CD4-positive, alpha-beta memory T cell (primary cell): ENCODE measurements at places on chromosomes 5 and 9.

DNA sequence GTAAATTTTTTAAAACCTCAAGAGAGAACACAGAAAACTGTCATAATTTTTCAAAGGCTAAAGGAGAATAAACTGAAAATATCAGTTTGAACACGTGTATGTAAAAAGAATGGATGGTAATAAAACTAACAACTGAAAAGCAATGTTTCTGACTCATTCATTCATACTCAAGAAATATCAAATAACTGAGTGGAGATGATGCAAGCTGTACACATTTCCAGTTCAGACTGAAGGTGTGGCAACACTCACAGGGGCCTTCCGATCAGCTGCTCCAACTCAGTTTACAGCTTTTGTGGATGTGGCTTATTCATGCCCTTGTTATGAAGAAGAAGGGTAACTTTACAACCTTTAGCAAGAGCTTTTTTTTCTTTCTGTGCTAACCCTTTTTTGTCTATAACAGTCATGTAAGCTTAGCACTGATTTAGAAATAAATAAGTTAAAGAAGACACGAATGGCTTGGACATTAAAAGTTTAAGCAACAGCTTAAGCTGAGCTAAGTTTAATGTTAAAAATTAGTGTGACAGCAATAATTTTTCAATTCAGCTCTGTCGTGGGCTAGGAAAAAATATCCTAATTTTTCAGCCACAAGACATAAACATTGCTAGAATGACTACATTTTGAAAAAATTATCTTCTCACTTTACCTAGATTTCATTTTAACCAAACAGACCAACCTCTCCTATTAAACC is 453.5 kb downstream of the RAB3C start:
- peak; percentile 50 for DNase-seq

- no peak for DNase-seq
Observed at GRCh38 chr5:134174841-134175839, 1.6 kb downstream of the SKP1 start.

DNA sequence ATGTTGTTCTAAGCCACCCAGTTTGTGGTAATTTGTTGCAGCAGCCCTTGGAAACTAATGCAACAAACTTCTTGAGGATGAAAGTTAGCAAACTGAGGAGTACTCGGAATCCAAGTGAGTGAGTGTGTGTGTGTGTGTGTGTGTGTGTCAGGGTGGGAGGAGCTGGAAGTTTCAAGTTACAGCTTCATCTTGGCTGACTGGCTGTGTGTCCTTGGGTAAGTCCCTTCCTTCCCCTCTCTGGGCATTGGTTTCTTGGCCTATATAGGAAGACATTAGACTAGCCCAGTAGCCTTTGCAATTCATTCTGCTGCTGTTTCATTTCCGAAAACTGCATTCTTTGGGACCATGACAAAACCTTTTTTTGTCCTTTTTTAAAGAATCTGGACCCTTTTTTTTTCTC is 157.2 kb downstream of the MELK start:
- no peak for DNase-seq

- no peak for DNase-seq
Observed at GRCh38 chr9:2628919-2629318, 7.3 kb downstream of the VLDLR start.

DNA sequence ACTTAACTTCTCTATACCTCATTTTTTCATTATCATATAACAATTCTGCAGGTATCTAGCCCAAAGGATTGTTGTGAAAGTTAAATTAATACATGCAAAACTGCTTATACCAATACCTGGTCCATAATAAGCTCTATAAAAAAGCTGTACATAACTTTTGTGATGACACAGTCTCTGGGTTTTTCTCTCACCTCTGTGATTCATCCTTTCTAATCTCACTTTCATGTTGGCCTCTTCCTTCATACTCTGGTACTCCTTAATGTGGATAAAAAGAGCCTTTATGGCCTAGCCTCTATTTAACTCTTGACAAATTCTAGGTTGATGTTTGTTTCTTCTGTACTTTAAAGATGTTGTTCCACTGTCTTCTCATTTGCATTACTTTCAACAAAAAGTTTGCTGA is 162.9 kb upstream of the ACOT12 start:
- DNase-seq, result no peak

- DNase-seq, result no peak
Observed at GRCh38 chr5:96256795-96257470, 176.1 kb downstream of the PCSK1 start.

DNA sequence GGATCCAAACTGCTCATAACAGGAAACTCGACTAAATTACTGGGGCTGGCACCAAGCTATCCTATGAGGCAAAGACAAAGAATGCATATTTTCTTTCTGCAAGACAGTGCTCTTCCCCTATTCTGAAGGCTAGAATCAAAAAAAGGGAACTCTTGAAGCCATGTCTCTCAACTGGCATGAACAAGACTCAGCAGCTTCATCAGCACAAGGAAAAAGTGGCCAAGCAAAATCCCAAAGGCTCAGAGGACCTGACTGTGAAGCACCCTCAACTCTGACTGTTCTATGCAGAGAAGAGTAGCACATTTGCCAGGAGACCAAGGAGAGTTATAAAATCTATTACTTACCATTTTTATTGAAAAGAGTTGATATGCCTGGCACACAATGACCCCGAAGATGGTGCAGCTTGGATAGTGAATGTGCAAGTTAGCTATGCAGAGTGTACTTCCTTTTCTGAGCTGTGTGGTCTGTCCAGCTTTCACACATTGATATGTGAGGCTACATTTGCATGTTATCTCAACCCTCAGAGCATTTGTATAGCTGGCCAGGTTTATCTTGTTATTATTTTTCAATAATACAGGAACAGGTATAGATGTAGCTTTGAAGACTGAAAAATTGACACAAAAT is 51.0 kb upstream of the FYB1 start:
- no peak for DNase-seq

GRCh38 chr5:15620501-15620900 is 120.5 kb downstream of the FBXL7 start:
- DNase-seq, result no peak

DNA sequence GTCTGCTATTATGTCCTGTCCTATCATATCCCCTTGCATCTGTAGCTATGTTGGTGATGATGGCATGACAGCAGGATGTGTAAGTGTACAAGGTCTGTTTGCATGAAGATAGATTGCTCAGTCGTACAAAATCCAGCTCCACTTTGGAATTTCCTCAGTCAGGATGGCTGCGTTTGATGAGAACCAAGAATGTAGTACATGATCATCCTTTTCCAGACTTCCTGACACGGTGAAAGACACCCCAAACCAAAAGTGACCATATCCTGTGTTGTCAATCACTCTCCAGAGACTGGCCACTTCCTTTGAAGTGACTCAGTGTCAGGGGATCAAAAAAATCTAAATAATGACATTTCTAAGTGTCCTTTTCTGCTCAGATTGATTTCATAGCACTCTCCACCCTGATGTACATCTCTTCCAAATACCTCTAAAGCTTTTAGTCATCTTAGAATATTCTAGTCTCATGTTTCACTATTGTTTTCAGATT is 213.4 kb downstream of the PLK2 start:
- DNase-seq, result no peak

DNA sequence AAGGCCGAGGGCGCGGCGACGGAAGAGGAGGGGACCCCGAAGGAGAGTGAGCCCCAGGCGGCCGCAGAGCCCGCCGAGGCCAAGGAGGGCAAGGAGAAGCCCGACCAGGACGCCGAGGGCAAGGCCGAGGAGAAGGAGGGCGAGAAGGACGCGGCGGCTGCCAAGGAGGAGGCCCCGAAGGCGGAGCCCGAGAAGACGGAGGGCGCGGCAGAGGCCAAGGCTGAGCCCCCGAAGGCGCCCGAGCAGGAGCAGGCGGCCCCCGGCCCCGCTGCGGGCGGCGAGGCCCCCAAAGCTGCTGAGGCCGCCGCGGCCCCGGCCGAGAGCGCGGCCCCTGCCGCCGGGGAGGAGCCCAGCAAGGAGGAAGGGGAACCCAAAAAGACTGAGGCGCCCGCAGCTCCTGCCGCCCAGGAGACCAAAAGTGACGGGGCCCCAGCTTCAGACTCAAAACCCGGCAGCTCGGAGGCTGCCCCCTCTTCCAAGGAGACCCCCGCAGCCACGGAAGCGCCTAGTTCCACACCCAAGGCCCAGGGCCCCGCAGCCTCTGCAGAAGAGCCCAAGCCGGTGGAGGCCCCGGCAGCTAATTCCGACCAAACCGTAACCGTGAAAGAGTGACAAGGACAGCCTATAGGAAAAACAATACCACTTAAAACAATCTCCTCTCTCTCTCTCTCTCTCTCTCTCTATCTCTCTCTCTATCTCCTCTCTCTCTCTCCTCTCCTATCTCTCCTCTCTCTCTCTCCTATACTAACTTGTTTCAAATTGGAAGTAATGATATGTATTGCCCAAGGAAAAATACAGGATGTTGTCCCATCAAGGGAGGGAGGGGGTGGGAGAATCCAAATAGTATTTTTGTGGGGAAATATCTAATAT is 58.1 kb downstream of the BASP1 start:
- DNase-seq, result no peak

DNA sequence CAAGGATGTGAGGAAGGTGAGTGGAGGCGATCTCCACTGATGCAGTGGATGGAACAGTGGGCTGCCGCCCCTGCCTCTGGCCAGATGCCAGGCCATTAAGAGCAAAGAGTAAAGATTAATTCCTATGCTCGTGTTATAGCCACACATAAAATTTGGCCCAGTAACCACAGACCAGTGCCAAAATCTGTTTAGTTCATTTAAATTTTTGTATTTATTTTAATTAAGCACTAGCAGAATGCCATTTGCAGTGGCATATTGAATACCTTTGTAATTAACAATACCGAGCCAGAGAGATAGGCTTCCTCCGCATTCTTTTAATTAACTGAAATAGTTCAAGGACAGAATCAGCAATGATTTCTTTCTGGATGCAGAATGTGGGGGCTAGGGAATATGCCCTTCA is 179.8 kb downstream of the MED10 start:
- no peak for DNase-seq

DNA sequence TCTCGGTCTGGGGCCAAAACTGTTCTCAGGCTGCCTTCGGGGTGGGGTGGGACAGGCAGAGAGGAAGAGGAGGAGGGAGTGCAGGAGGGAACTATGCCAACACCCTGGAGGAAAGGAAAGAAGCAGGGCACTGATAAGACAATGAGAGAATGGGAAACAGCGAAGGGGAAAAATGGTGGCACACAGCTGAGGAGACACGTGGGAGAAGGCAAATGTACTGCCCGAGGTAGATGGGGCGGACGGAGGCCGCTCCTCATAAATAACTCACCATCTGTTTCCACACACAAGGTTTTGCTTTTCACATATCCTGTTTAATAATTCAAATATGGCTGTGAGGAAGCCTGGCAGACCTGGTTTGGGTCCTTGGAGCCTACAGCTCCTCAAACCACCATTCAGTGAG is 148.2 kb upstream of the LRRTM2 start:
- no peak for DNase-seq

DNA sequence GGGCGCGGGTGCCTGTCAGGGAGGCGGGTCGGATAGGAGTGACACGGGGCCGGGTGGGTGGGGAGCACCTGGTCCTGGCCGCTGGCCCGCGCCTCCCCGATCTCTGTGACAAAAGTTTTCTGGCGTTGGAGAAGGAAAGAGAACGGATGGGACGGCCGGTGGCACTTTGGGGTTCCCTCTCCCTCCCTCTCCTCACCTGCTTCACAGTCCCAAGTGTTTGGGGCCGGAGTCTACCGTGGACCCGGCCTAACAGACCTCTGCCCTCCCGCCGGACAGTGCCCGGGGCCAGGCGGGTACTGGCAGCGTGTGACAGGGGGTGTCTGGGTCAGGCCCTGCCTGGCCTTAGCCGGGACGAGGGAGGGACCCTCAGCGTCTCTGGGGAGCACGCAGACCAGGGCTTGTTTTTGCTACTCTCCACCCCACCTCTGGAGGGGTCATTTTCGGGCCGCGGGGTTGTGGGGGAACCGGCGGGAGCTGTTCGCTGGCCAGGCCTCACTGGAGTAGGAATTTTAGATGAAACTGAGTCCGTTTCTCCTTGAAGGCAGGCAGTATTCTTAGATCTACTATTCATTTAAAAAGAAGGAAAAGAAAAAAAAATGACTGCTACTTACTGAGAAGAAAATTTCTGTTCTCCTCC is 1.7 kb downstream of the PRDM6 start:
- no peak for DNase-seq

- DNase-seq, result peak; percentile 1
Observed at GRCh38 chr5:88144219-88145001, 124.2 kb downstream of the TMEM161B start.

DNA sequence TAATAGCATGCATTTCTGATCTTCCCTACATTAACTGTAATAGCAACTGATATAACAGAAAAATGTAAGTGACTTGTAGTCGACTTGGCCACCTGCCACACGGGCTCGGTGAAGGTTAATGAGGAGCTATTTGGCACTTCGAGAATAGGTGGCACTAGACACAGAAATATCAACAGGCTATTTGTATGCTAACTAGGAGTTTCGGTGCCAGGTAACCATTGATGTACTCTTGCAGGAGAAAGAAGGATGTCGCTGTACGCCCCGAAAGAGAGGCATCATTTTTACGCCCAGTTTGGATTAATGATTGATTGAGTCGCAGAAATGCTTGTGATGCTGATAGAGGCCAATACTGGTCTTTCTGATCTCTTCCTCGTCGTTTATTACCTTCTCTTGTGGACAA is 516 bp upstream of the DMRT2 start:
- no peak for DNase-seq

GRCh38 chr5:540071-540905 is 16.0 kb upstream of the SLC9A3 start:
- DNase-seq, result no peak

DNA sequence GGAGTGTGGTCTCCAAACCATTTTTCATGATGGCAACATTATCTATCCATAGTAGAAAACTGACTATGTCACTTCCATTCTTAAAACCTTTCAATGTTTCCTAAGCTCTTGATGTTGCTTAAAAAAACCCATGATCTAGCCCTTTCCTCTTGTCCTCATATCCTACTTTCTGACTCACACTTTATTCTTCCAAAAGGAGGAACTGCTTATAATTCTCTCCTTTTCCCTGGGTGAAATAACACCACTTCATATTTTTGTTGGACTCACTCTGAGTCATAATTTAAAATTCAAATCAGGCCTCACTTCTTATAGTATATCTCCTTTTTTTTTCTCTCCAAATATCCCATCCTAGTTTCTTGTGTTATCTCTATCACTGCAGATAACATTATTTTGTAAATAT is 513.9 kb downstream of the MAN2A1 start:
- DNase-seq, result no peak

- peak; percentile 39 for DNase-seq
Observed at GRCh38 chr9:20624201-20625002, 2.1 kb upstream of the MLLT3 start.

DNA sequence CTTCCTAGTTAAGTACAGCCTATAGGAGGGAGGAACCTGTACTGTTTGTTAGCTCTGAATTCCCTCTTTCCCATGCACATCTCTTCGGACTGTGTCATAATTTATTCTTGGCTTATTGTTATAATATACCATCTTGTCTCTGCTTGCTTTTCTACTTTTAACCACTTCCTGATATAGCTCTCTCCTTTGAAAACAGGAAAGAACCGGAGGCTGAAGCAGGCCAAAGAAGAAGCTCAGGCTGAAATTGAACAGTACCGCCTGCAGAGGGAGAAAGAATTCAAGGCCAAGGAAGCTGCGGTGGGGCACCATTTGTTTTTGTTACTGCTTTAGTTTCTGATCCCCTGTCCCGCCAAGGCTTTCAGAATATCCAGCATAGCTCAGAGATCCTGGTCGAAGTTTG is 4.8 kb downstream of the ATP6V1G1 start:
- DNase-seq, result peak; percentile 79

GRCh38 chr9:128193469-128194096 is 2.2 kb upstream of the CIZ1 start:
- DNase-seq, result no peak
